ENCODE measurements at places on chromosomes 16 and 17.

DNA sequence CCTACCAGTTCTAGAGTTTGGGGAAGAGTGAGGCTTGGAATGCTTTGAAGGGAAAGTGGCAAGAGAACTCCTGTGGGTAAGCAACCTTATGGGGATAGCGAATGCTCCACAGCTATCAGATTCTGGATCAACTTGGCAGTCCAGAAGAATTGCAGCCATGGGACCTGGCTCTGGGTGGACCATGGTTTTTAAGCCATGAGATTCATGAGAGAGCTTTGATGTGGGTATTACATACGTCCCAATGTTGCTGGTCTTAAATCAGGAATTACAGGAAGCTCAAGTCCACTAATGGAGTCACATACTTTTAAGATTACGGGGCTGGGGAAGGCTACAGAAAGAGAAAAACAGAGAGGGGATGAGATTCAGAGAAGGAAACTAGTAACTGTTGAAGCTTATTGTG, 142.5 kb upstream of the ELAC2 start:
- DNase-seq: no peak

DNA sequence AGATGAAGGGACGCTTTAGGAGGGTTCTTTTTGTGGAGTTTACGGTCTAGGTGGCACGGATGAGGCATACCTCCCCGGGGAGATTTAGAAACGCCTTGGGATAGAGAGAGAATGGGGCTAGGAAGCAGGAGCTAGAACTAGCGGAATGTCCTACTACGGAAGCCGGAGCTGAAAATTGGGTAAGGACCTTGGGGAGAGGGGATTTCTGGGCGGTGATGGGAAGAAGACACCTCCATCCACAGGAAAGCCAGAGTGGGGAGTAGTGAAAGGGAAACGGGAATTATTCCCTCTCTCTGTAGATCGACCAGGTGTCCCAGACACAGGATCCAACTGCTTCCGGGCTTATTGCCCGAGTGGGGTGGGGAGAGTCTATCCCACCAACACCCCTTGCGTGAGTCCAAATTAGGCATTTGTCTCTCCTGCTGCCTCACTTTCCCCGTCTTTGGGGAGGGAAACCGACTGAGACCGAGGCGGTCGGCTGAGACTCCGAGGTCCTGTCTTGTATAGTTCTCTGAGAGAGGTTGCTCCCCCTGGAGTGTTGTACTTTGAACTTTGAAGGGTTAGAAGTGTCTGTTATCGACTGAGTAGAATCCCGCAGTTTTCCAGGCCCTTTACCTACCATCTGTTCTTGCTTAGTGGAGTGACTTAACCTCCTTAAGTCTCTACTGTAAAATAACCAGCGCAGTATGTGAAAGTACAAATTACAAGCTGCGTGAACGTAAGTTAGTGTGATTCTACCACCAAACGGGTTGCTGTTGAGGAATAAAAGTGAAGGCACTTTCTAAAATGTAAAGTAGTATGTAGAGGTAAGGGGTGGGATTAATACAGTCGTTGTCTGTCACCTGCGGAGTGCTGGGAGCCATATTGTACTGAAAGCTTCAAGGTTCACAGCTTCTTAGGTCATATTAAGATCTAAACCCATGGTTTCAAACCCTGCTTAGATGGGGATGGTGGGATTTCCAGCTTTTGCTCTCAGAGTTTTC, 1.0 kb downstream of the RSPRY1 start:
- DNase-seq: peak; percentile 13

GRCh38 chr17:37791447-37792399, 46.9 kb upstream of the HNF1B start:
- peak; percentile 58 for DNase-seq

- no peak for DNase-seq
These were observed 236.4 kb downstream of the PRKCA start for GRCh38 chr17:66538776-66539175.

GRCh38 chr17:8965394-8966168, at the start of gene PIK3R5:
TSS of gene PIK3R5 (minus strand) at chr17:8965707. CDS start at chr17:8911494, 54,213 bp downstream.
- DNase-seq: peak; percentile 86

- DNase-seq: no peak
These were observed 11.8 kb upstream of the IL21R start for GRCh38 chr16:27390151-27390550.

GRCh38 chr17:1146561-1147265, 33.1 kb downstream of the ABR start:
- no peak for DNase-seq

GRCh38 chr17:44557651-44558285, 484 bp downstream of the FZD2 start:
- DNase-seq: peak; percentile 4

- no peak for DNase-seq
These were observed 160.0 kb downstream of the MAP2K6 start for GRCh38 chr17:69574257-69575197.

- no peak for DNase-seq
These were observed 542 bp downstream of the ZNF764 start for GRCh38 chr16:30557707-30557956.

DNA sequence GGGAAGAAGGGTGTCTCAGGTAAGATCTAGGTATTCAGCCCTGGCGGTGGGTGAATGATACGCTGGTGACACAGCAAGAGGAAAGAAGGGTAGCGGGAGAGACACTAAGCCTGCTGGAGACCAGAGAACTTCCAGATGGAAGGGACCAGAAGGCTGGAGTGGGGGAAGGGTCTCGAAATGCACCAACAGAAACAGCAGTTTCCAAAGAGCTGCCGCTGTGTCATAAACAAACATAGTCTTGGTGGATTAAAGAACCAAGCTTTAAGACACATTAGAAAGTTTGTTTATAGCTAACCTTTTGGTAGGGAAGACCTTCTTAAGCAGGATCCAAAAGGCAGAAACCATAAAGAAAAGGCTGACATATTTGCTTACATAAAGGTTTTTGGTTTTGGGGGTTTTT, 20.9 kb downstream of the TRPV3 start:
- DNase-seq: no peak

GRCh38 chr17:48732688-48733629, 4.4 kb upstream of the HOXB13 start:
- no peak for DNase-seq

- no peak for DNase-seq
These were observed 6.0 kb downstream of the DDX19B start for GRCh38 chr16:70304892-70305448.

DNA sequence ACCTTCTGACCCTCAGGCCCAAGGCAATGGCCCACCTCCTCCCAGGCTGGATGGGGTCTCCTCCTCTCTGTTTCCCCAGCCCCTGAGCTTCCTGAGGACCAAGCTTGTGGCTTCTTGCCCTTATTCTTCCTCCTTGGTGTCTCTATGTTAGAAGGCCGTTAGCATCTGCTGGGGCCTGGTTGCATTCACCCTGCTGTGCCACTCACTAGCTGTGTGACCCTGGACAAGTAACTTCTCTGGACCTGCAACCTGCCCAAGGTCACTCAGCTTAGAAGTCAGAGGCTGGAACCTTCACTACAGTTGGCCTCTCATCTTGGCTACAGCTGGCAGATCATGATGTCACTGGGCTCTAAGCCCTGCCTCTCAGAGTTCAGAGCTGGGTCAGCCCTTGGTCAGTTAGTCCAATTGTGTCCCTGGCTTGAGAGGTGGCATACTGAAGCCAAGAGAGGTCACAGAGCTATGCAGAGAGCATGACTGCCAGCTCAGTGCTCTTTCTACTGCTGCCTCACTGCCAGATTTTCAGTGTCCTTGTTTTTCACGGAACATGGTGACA, 3.0 kb downstream of the MT2A start:
- no peak for DNase-seq

GRCh38 chr16:23836078-23836403, 258 bp downstream of the PRKCB start:
- DNase-seq: no peak

- no peak for DNase-seq
These were observed 126.9 kb downstream of the KIF2B start for GRCh38 chr17:53949473-53950090.

DNA sequence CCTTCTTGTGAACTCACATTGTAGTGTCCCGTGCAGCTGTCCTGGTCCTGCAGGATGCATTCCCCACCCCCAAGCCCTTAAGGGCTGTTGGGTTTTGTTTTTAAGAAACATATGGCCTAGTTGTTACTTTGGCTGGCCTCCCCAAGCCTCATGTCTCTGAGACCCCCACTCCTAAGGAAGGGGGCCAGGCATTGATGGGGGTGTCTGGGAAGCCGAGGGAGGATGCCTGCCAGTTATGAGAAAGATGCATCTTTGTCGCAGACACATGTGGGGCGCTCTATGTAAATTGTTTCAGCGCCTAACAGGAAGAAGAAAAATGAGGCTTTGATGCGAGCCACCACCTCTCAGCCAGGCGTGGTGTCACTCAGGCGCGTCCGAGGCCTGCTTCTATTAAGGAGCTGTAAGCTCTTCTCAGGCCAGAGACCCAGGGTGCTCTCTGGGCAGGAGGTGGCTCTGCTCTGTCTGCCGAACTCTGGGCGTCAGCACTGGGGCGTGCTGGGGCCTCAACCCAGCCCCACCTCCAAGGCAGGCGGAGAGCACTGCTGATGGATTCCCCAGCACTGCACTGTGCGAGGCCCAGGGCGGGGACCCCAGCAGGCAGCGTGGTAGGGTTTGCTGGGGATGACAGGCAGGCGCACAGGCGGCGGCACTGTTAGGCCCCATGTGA, 70.6 kb downstream of the SREBF1 start:
- DNase-seq: no peak

GRCh38 chr16:29663016-29663806, at the start of gene SPN:
TSS of gene SPN (plus strand) at chr16:29663247. CDS start at chr16:29663729, 482 bp downstream.
- DNase-seq: no peak

DNA sequence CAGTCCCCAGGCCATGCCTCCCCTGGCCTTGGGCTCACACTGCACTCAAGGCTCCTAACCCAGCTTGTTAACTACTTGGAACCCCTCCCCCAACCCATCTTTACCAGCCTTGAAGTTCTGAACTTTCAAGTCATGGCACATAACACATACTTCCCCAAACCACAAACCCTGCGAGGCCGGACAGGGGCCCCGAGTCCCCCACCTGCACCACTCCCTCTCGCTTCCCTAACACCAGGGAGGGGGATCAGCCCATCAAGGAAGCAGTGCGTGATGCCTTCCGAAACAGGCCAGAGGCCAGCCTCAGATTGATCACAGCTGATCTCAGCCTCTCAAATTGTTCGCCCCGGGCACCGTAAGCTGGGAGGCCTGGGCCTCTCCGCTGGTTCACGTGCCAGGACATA, 3.0 kb upstream of the NLRC3 start:
- DNase-seq: no peak

DNA sequence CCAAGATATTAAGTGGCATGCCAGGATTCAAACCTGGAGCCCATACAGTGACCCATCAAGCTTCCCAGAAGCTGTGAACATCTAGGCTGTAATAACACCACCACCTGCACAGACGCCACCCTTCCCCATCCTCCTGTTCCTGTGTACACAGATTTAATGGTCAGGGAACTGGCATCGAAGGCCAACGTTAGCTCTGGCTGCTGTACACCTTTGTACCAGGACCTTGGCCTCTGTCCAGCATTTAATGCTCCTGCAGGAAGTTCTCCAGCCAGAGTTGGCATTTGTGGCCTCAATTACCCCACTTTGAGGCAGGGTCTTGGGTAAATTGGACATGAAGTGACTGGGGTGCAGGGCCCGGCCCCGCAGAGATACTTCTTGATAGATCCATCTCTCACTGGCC, 49.3 kb downstream of the SCNN1B start:
- no peak for DNase-seq

DNA sequence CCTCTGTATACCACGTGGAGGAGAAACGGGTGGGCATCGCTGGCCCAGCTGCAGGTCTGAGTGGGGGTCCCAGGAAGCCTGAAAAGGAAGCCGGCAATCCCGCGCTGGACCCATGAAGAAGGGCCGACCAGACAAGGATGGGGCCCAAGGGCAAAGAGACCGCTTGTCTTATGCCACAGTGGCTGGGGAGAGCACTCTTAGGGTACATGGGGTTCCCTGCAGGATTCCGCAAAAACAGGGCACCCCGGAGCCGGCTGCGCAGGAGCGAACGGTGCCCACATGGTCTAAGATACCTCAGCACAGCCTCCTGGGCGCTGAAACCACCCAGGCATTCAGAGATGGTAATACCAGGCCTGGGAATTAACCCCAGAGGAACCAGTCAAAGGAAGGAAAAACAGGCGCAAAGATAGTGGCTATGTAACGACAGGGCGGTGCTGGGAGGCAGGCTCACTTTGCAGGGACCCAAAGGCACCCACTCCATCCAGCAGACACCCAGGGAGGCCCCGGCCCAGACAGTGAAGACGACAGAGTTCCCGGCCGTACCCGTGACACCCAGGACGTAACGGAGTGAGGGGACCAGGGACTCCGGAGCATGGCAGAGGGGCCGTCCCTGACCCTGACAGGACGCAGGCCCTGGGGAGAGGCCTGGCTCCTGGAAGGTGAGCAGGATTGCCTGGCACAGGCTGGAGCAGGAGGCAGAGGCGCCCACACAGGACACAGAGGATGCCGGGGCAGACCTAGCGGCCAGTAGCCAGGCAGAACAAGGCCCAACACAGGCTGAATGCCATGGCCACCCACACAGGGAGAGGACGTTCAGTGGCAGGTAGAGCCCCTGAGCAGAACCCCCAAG, 10.3 kb downstream of the PIEZO1 start:
- DNase-seq: no peak

- DNase-seq: no peak
These were observed 1.9 kb upstream of the RSAD1 start for GRCh38 chr17:50476545-50477315.

DNA sequence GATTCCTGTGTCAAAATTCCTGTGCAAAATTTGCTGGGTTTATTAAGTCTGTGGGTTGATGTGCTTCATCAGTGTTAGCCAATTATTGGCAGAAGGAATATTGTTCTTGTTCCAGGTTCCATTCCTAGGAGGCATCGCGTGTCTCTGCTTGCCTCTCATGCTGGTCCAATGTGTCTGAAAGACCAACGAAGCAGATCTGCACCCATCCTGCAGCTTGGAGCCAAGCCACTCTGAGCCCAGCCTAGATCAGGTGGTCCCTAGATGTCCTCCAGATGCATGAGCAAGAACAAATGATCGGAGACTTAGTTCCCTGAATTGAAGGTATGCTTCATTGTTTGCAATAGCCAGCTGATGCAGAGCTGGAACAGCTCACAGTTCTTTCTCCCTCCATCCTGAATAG, 10.5 kb upstream of the PIK3R6 start:
- DNase-seq: no peak

GRCh38 chr17:41013606-41014005, 4.7 kb upstream of the KRTAP3-1 start:
- no peak for DNase-seq

DNA sequence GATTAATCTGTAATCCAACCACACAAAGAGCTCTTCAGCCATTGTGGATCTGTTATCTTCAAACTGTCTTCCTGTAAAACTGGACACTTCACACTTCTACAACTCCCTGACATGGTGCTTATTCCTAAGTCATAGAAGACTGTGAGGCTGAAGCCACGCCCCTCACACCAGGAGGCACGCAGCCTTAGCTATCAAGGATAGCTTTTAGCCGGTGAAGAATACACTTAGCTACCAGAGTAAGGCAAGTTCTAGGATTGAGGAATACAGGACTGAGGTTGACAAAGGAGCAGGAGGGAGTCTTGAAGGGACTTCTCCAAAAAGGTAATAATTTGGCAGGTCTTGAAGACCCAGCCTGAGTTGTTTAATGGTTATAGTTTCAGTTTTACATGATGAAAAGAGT, 79.8 kb upstream of the GAS7 start:
- DNase-seq: no peak
